ENCODE measurements at places on chromosomes 5 and 9.

- no peak for DNase-seq
Measured at GRCh38 chr5:939368-939767, 46.7 kb downstream of the TRIP13 start.

DNA sequence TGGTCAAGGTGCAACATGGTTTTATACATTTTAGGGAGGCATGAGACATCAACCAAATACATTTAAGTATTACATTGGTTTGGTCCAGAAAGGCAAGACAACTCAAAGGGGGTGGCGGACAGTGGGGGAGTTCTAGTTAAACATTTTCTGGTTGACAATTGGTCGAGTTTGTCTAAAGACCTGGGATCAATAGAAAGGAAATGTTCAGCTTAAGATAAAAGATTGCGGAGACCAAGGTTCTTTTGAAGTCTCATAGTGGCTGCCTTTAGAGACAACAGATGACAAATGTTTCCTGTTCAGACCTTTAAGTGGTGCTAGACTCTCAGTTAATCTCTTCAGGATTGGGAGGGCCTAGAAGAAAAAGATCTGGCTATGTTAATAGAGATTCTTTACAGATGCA lies 47.7 kb upstream of the TTC39B start:
- no peak for DNase-seq

GRCh38 chr9:105114964-105115728 lies 129.3 kb upstream of the SLC44A1 start:
- DNase-seq, result peak; percentile 14

GRCh38 chr5:147098233-147098790 lies 136.5 kb upstream of the STK32A start:
- DNase-seq, result no peak

DNA sequence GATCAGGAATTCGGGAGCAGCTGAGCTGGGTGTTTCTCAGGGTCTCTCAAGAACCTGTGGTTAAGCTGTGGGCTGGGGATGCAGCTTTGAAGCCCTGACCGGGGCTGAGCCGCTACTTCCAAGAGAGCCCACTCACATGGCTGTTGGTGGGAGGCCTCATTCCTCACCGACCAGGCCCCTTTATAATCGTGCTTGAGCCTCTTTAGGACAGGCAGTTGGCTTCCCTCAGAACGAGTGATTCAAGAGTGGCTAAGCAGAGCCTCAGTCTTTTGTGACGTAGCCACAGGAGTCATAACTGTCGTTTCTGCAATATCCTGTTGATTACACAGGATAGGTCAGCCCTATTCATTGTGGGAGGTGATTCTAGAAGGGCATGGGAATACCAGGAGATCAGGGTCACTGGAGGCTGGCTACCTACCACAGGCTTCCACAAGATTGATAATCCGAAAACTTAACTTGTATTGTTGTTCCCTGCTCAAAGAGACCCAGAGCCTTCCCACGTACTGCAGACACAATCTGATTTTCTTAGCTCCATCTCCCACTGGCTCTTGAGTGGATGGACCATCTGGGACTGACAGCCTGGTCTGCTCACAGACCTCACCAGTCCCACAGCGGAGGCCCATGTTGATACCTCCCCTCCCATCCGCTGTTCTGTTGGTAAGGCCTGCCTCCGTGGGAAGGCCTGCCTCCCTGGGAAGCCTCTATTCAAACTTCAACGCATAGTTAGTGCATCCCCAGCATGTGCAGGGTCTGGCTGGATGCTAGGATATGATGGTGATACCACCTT lies 3.0 kb upstream of the ERGIC1 start:
- DNase-seq, result no peak

DNA sequence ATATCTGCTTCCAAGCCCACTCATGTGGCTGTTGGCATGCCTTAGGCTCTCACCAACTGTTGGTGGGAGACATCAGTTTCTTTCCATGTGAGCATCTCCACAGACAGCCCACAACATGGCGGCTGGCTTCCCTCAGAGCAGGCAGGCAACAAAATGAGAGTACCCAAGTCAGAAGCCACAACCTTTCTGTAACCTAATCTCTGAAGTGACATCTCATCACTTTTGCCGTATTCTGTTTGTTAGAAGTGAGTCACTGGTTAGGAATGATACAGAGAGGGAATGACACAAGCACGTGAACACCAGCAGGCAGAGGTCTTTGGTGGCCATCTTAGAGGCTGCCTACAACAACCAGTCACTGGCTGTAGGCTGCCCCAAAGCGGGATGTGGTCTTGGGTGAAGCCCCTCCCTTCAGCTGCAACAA lies 88.6 kb upstream of the RASGRF2 start:
- peak; percentile 8 for DNase-seq

DNA sequence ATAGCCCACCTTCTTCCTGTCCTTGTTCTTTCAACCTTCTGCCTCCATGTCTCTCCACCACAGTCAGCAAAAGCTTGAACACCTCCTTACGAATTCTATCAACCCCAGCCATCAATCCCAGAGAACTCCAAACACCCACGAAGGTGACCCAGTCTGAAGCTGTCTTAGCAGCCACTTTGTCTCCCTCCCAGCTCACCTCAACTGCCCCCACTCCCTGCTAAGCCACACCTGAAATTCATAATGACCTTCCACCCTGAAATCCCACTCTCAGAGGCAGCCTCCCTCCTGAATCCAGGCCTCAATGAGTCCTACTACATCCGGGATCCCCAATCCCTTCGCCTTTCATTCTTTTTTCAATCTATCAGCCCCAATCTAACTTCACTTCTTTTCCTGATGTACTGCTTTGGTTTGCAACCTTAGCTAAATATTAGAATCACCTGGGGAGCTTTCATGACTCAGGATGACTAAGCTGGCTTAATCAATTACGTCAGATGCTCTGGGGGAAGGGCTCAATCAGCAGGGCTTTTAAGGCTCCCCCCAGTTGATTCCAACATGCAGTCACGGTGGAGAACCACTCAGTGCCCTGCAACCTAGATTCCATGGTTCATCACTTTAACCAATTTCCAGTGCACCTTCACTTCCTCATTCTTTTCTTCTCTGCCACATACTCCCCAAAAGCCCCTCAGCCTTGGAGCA lies 32.2 kb downstream of the BHMT start:
- no peak for DNase-seq

DNA sequence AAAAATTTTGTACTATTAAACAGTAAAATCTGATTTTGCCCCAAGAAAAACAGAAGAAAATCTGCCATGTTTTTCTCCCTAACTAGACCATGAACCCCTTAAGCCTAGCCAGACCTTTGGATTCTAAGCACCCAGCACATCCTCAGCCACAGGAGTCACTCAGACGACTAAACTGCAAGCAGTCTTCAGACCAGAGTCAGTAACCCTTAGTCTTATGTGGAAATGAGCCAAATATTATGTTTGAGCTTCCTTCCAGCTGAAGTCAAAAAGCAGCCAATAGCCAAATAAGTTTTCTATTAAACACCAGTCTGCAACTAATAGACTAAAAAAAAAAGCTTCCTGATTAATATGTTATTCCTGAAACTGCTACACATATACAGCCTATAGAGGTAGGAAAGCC lies 47.4 kb downstream of the GOLPH3 start:
- no peak for DNase-seq

- no peak for DNase-seq
Measured at GRCh38 chr5:103808464-103809106, 246.0 kb upstream of the NUDT12 start.

GRCh38 chr5:78336698-78337097 lies 23.7 kb upstream of the SCAMP1 start:
- no peak for DNase-seq

DNA sequence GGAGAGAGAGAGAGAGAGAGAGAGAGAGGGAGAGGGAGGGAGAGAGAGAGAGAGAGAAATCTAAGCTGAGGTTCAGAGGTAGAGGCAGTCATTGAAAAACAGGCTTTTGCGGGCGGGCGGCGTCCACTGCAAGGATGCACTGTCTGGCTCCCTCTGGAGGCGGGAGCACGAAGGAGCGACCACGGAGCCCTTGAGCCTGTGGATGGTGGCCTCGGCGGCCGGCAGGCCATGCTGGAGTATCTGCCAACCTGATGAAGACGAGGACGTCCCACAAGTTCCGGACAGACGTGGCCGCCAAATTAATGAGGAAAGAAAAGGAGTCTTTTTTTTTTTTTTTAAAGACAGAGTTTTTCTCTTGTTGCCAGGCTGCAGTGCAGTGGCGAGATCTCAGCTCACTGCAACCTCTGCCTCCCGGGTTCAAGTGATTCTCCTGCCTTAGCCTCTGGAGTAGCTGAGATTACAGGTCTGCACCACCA lies 2.2 kb upstream of the CCDC125 start:
- peak; percentile 79 for DNase-seq

GRCh38 chr9:19768798-19769197 lies 20.0 kb downstream of the SLC24A2 start:
- no peak for DNase-seq

DNA sequence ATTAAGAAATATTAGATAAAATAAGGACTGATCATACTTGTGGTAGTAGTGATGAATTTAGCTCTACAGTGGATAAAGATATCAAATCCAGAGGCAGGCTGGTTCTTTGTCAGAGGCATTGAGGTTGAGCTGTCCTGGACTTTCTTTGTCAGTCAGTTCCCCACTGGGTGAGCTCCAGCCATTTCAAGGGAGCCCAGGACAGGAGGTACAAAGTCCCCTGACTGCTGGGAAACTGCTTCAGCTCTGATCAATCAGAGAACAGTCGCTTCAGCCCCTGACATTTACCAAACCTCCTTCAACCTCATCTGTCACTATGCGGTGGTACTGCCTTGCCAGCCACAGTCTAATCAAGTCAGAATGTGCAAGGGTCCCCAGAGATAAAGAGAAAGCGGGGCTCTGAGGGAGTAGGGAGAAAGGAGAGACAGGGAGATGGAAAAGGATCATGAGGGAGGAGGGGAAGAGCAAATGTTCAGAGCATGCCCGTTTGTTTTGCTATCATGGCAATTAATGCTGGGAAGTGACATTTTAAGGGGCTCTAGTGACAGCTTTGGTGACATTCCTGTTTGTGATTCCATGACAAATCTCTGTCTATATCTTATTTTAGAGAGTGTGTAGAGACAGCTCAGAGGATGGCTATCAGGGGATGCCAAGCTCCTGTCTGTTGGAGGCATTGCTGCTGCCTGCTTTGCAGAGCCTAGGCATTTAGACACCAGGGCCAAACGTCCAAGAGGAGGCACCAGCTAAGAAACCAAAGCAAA lies 223.2 kb downstream of the ASTN2 start:
- no peak for DNase-seq

GRCh38 chr5:140205216-140205615 lies 30.2 kb downstream of the CYSTM1 start:
- DNase-seq, result no peak

DNA sequence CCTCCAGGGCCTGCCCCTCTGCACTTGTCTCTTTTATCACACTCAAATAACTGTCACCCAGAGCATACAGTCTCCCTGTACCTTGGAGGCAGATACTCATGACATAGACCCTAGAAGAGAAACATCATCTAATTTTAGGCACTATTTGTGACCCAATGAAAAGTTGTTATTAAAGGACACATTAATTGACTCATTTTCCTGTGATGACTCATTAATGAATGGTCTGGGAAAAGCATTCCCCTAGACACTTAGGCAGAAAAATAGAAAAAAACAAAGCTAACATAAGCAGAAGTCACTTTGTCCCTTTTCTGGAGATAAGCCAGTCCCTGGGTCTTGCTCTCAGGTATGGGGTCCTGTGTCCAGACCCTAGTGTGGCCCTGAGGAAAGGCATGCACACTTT lies 15.0 kb downstream of the TRPC7 start:
- DNase-seq, result no peak

DNA sequence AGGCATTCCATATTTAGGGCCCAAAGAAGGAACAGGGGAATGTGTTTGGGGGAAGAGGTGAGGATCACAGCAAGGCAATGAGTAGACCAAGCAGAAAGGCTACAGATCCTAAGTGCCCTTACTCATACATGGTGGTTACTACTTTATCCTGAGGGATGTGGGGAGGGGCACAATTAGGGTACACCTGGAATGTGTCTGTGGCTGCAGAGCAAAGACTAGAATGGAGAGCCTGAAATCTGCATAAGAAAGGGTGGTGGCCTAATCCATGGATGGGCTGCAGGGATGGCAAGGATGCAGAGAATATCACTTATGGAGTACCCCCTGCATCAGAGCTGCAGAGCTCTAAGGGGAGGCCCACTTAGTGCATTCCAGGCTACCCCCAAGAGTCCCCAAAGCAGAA lies 352.6 kb upstream of the TRPC7 start:
- no peak for DNase-seq
